ENCODE measurements at places on chromosomes 7 and 10.

- no peak for DNase-seq
Measured at GRCh38 chr10:76901701-76902100, 735.9 kb downstream of the KCNMA1 start.

- DNase-seq = no peak
Measured at GRCh38 chr7:145928937-145929336, 187.7 kb upstream of the CNTNAP2 start.

DNA sequence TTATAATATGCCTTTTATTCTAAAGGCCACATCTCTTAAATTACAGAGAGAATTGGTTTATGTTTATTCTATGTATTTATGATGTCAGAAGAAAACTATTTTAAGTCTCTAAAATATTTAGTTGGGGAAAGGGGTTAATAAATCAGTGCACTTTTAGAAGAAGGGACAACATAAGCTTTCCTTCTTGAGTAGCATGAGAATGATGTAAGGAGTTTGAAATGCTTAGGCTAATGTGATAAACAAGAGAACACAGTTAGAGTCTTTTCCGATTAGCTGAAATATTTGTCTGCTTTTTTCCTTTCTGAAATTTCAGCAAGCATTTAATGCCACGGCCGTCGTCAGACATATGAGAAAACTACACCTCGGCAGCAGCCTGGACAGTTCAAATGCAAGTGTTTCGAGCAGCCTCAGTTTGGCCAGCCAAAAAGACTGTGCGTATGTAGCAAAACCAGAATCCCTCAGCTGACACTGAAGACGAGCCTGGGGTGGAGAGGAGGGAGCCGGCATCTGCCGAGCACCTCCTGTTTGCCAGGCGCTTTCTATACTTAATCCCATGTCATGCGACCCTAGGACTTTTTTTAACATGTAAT is 176.2 kb downstream of the CCDC3 start:
- DNase-seq = no peak

DNA sequence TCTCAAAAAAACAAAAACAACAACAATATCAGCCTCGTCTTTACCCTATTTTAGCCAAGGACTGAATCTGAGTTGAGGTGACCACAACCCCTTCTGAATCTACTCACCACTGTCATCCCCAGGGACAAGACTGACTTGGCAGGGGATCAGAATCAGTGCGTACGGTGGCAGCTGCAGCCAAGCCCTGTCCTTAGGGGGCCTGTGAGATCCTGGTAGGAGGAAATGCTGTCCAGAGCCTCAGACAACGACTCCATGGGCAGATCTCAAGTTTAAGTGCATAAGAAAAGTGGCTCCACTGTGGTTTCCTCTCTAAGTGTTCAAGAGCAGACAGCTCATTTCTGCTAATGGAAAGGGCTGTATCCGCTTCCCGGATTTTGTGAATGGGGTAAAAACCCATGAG is 22.4 kb upstream of the CYTH3 start:
- DNase-seq = no peak

GRCh38 chr7:93188870-93189634 is 37.2 kb downstream of the HEPACAM2 start:
- no peak for DNase-seq

DNA sequence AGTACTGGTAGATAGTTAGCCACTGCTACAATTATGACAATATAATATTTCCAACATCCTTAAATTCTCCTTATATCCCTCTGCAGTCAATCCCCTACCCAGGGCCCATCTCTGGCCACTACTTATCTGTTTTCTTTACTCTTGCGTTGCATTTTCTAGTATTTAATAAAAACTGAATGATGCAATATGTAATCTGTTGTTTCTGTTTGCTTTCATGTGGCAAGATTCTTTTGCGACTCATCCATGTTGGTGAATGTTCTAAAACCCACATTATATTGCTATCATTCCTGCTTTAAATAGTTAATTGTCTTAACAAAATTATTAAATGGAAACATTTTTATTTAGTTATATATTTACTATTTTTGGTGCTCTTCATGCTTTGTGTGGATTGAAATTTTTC is 338.5 kb downstream of the MDFIC start:
- DNase-seq = no peak

DNA sequence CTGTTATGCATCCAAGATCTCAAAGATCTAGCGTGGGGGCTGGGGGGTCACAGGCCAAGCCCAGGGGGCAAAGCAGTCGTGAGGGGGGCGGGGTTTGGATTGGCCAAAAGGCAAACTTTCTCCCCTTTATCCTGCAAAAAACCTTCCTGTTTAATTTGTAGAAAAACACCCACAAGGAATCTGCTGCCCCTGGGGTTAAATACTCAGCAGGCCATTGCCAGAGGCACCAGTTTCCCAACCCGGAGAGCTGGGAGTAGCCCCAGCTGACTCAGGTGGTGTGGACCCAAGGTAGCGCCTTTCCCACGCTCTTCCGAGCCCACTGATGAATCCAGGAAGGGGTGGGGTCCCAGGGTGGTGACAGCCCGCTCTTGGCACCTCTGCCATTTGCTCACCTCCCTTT is 21.4 kb downstream of the KCP start:
- no peak for DNase-seq

- no peak for DNase-seq
Measured at GRCh38 chr7:125871431-125871830, 941.8 kb upstream of the POT1 start.

DNA sequence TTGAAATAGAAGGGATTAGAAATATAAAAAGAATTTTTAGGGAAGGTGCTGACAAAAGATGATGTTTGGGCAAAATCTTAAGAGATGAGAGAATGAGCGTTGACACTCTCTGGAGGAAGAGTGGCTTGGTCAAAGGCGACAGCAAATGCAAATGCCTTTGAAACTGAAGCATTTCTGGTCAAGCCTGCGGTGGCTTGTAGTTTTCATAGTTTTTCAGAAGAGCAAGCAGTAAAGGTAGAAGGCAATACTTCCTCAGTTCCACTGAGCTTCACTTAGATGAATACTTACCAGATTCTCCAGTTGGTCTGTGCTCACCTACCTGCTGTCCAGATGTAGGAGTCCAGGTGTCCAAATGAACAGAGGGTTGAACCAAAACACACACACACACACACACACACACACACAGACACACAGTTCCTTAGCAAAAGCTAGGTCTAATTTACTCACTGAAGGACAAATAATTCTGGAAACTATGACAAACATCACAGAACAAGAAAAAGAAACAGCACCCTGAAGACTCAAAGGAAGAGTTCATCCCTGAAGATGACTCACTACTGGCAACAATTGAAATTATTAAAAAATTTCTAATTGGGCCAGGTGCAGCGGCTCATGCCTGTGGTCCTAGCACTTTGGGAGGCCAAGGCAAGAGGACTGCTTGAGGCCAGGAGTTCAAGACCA is 12.1 kb upstream of the STK17A start:
- no peak for DNase-seq

- DNase-seq = no peak
Measured at GRCh38 chr7:68247571-68247970, 1250.9 kb downstream of the TYW1 start.

DNA sequence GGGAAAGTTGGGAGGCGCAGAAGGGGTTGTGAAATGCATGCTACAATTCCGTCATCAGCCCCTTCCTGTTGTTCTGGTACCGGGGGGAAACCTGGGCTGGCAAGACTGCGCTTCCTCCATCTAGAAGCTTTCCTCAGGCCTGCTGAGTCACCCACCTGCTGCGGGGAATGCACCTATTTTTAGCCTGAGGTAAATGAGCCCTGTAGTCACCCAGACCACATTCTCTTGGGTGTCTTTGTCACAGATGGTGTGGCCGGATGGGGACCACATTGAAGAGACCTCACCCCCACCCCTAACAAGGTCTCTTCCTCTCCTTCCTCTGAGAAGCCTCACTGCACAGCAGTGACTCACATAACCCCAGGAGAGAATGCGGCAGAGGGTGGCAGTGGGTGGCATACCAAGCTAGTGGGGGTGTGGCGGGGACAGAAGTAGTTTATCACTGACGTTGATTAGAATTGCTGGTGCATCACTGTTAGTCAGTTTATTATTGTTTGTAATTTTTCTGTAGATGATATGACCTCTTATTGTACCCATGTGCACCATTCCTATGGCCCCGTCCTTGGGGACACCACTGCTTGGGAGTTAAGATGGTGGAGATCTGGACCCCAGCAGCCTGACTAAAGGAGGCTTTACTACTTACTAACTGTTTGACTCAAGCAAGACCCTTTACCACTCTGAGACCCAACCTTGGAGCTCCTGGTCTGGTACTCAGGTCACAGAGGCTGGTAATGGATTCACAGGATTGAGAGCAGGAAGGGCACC is 83.0 kb upstream of the DUSP5 start:
- no peak for DNase-seq

DNA sequence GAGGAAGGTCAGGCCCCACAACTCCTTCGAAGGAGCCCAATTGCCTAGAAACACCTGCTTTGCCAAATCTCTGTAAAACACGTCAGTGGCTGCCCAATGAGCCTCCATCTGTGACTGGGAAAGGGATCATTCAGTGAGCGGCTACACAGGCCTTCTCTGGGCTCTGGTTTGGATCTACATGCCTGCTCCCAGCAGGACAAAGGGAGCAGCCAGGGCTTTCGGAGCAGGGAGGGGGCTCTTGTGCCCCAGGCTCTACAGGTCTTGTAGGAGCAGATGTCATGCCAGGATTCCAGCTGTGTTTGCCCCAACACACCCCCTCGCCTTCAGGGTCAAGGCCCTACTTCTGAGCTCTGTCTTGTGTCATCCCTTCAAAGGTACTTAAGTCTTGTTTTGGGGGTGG is 73.5 kb downstream of the CLEC2L start:
- no peak for DNase-seq

GRCh38 chr7:21086688-21087087 is 300.0 kb upstream of the SP8 start:
- DNase-seq = peak; percentile 49

DNA sequence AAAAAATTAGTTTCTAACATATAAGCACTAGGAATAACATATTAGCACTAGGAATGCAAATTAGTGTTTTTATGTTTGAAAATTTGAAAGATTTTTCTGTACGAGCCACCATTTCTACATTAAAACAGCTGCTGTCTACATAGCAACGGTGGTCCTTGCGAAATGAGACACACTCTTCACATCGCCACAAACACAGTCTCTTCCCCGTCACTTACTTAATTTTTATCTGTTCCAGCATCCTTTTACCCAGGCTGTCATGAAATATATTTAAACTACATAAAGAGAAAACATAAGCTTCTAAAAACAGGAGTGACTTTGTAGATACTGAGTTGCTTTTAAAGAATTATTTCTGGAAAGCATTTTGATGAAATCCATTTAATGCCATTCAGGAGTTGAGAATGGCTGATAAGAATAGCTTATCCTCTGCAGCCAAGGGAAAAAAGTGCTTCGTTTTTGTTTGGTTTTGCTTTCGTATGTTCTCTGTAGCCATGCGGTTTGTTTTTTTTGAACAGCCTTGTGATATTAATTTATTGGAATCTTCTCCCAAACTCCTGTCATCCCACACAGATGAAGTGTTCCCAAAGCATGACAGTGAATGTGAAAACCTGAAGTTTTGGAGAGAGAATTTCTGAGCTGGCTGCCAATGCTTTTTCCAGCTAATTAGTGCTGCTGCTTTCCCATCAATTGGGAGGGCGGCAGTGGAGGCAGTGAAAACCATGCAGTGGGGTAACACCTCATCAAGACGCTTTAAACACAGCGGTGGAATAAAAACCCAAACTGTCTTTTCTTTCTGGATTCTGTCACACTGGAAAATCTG is 603.7 kb upstream of the ADARB2 start:
- no peak for DNase-seq

- no peak for DNase-seq
Measured at GRCh38 chr10:85547460-85548023, 819.1 kb downstream of the GRID1 start.
